ENCODE measurements at places on chromosomes 7 and 10.

GRCh38 chr7:112868609-112869008 is 78.4 kb upstream of the TMEM168 start:
- DNase-seq, result no peak

GRCh38 chr7:36272567-36273269 is 116.9 kb upstream of the ANLN start:
- no peak for DNase-seq

DNA sequence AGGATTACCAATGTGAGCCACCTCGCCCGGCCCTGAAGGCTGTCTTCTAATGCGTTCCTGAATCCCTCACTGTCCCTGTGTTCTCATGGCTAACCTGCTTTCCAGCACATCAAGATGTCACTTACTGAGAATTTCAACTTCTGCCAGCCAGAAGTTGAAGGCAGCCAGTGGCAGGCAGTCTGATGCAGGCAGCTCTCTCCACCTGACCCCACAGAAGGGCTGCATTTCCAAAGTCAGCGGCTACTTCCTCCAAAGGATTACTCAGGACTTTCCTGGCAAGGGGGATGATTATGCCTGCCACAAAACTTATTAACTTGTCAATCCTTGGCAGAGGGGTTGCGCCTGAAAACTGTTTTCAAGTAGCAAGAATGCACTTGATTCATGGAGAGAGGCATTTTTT is 1219.4 kb downstream of the TYW1 start:
- no peak for DNase-seq

DNA sequence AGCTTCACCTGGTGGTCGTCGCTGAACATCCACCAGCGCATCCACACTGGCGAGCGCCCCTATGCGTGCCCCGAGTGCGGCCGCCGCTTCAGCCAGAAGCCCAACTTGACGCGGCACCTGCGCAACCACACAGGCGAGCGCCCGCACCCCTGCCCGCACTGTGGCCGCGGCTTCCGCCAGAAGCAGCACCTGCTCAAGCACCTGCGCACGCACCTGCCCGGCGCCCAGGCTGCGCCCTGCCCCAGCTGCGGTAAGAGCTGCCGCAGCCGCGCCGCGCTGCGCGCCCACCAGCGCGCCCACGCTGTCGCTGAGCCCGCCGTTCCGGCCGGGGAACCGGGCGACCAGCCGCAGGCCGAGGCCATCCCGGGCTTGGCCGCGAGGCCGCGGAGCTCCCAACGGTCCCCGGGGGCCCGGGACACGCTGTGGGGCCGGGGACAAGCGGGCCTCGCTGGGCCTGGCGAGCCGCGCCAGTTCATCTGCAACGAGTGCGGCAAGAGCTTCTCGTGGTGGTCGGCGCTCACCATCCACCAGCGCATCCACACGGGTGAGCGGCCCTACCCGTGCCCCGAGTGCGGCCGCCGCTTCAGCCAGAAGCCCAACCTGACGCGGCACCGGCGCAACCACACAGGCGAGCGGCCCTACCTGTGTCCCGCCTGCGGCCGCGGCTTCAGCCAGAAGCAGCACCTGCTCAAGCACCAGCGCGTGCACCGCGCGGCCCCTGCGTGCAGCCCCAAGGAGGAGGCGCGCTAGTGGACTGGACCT is 18.4 kb downstream of the ZNF775 start:
- no peak for DNase-seq

DNA sequence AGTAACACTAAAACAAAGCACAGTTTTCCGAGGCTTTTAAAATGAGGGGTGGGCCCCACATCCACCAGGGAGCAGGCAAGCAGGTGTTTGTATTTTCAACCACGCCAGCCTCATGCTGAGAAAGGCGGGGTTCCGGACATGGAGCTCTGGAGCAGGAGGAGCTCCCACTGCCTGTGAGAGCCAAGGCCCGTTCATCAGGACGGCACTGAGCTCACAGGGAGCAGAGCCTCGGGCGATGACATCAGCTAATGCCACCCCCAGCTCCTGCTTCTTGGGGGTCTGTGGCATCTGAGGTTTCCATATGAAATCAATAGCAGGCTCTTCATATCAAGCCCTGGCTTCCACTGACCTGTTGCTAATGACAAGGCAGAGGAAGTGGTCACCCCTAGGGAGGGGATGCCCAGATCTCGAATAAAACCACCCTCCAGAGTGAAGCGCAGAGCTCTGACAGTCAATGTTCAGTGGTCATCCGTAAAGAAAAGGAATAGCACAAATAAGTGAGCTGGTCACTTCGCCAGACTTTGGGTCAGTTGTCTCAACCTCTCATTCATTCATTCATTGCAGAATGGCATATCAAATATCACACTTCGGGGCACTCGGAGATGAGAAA is 89.1 kb downstream of the TNS3 start:
- no peak for DNase-seq

DNA sequence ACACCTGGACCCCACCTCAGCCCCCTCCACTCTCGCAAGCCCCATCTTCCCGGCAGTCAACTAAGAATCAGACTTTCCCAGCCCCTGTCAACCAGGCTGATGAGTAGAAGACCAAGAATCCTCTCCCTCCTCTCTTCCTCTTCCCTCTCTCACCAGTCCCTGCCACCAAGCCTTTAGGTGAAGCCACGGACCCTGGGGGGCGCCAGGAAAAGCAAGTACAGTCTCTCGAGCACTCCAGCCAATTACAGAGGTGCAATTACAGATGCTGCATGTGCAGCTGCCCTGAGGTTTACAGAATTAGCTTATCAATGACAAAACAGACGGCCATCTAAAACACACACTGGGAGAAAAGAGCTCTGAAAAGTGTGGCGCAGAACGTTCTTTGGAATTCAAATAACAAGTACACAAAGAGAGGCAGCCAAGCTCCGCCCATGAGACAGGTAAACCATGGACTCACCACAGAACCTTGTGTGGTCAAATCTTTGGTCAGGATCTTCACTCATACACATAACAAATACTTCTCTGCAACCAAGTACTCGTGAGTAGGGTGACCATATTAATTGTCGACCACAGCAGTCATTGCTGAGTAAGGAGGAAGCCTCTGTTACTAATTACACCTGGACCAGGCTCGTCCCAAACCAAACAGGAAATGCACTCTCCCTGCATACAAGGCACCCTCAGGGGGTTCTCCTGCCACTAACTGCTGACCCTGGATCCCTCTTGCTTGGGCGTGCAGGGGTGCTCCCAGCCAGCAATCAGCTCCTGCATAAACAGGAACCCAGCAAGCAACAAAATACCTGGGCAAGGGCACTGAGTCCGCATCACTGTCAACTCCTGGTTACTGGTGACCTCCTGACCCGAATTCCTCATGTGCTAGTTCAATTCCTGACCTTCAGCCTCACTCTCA is 189.2 kb downstream of the FAM107B start:
- no peak for DNase-seq

GRCh38 chr10:129516846-129517679 is 50.0 kb downstream of the MGMT start:
- DNase-seq, result no peak

GRCh38 chr7:105985229-105985628 is 22.2 kb downstream of the CDHR3 start:
- DNase-seq, result no peak

- DNase-seq, result no peak
These were observed 33.9 kb upstream of the EEPD1 start for GRCh38 chr7:36119005-36119706.

Data from stimulated activated CD4-positive, alpha-beta T cell treated with anti-CD3 and anti-CD28 coated beads, Interleukin-1b, Interleukin-23, amount 100 ng/mL, for 1 hour (primary cell).